ENCODE measurements at places on chromosomes 6 and 20. TPM values are rescaled to one million over a fixed set of nuclear protein-coding genes. Genes with fewer than 3 reads are reported as not detected.

- DNase-seq: no peak
Observed at GRCh38 chr6:99334526-99335127, 14.8 kb downstream of the FAXC start.

DNA sequence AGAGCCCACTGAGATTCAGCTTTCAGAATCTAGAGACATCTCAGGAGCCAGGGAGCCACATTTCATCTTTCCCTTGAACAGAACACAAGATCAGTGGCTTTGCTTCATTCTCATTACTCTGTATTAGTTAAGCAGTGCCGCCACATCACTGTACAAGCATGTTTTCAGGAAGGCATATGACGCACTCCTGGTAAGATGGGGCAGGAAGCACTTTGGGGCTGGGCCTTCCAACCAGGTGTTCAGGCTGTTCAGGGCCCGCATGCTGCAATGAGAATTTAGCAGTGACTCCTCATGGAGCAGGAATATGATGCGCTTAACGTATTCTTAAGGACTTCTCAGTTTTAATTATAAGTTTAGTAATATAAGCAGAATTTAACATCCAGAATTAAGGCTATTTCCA lies 29.7 kb upstream of the GNRH2 start:
- no peak for DNase-seq

- DNase-seq: no peak
Observed at GRCh38 chr20:47999166-47999565, 213.9 kb upstream of the SULF2 start.

DNA sequence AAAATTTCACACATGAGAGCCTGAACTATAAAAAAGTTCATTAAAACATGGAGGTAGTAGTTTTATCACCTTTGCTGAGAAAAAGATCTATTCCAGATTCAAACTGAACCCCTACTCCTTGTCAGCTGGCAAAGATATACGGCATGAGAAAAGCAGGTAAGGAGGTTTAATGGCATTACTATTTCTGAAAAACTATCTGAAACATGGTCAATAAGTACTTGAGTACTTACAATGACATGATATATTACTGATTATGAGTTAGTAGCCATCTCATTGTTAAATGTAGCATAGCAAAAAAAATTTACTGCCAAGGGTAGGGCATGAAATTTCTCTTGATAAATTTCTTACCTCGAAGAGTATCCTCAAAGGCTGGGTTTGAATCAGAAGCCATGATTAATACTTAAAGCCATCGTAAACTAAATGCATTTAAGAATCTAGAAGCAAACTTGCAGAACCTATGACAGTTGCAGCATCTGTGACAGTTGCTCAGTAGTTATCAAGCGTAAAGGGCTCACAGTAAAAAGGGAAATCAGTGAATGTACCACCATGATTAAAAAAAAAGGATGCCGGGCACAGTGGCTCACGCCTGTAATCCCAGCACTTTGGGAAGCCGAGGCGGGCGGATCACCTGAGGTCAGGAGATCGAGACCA lies 8.7 kb downstream of the SLC17A5 start:
- no peak for DNase-seq

DNA sequence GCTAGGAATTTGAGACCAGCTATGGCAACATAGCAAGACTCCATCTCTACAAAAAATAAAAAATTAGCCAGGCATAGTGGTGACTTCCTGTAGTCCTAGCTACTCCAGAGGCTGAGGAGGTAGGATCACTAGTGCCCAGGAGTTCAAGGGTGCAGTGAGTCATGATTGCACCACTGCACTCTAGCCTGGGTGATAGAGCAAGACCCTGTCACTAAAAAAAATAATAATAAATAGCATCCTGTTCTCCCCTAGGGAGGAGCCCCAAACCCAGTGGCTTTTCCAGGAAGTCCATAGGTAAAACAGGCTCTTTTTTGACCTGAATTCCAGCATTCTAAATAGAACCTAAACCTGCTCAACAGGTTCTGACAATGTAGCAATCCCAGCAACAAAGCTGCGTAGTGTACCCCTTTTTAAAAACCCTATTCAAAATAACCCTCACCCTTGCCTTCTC lies 192.0 kb downstream of the ALDH8A1 start:
- no peak for DNase-seq

- no peak for DNase-seq
Observed at GRCh38 chr6:68572525-68572924, 62.6 kb upstream of the ADGRB3 start.

GRCh38 chr6:163148451-163149278 lies 265.9 kb upstream of the QKI start:
- DNase-seq: no peak

DNA sequence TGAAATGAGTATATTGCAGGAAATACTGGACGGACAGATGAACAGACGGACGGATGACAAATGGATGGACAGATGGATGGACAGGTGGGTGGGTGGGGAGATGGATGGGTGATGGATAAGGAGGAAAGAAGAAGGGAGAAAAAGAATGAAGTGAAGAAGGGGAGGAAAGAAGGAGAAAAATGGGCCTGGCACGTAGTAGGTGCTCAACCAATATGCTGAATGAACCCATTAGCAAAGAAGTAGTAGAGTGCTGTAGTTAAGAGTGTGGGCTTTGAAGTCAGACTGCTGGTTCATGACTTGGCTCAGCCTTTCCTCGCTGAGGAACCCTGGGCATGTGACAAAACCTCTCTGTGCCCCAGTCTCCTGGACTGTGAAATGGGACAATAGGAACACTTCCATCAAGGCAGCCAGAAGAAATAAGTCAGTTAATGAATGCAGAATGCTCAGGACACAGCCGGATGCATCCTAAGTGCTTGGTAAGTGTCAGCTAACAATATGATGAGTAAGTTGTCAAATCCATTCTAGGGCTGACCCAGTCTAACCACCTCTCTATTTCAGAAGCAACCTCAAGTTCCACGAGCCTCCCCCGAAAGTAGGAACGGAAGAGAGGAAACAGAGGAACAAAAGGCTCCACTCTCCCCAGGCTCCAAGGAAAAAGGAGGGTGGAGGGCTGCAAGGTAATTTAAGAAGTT lies 37.9 kb downstream of the PREX1 start:
- no peak for DNase-seq

DNA sequence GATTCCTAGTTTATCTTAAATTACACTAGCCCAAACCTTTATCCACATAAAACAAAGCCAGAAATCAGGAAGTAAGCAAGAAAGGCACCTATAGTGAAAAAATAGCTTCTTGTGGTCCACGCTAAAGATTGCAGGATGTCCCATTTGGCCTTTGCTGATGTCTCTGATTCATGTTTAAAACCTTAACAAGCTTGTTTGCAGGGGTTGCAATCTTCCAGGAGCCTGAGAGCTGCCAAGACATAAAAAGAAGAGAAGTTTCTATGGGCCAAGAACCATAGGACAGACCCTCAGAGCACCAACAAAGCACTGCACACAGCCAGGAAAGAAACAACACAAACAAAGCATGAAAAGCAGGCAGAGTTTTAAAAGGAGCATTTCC lies 49.4 kb downstream of the ADAT2 start:
- DNase-seq: no peak

DNA sequence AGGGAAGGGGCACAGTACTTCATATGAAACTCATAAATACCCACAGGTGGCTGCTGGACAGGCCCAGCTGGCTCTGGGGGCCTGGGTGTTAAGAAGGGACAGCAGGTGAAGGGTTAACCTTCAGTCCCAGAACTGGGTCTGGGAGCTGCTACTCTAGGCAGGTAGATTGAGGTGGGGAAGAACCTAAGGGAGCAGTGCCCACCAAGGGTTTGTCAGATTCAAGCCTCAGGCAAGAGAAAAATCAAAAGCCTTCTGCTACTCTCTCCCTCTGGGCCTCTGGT lies 5.6 kb downstream of the RPL10A start:
- DNase-seq: no peak

- DNase-seq: no peak
Observed at GRCh38 chr6:152432758-152433157, 204.4 kb downstream of the SYNE1 start.

DNA sequence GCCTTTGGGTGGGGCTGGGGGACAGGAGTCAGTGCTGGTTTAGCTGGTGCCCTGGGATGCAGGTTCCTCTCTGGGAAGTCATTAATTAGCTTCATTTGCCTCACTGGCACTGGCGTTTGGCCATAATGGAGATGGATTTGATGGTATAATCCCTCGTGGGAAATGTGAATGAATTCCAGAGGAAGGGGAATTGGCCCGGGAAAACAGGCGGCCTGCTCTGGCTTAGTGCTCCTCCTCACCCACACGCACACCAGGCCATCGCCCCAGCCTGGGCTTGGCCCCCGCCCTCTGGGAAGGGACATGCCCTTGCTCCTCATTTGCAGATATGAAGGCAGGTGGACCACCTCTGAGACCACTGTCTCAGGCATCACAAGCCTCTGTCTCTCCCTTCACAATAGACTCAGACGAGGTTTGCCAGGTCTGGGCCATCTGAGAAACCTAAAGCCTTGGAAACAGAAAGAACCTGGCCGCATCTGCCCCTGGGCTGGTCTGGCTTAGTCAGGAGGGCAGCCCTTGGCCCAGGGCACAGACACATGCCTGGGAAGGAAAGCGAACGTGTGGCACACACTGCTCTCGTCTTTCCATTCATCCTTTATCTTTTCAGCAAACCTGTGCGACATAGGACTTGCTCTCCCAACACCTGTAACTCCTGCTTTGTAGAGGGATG lies 199.2 kb upstream of the CDH4 start:
- no peak for DNase-seq

DNA sequence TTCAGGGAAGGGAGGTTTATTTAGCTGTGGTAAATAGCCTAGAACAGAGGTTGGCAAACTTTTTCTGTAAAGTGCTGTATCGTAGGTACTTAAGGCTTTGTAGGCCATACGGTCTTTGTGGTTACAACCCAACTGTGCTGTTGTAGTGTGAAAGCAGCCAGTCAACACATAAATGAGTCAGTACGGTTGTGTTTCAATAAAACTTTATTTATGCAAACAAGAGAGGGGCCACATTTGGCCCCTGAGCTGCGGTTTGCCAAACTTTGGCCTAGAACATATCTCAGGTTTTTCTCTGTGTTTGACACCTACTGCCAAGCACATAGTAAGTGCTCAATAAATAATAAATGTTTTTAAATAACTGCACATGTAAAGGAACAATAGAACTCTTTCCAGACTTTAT lies 102.2 kb downstream of the RNF144B start:
- DNase-seq: no peak

- DNase-seq: peak; percentile 40
Observed at GRCh38 chr6:170075659-170076223, 215.1 kb downstream of the DLL1 start.

GRCh38 chr20:23235173-23236027 lies 115.2 kb upstream of the NXT1 start:
- DNase-seq: peak; percentile 62

- no peak for DNase-seq
Observed at GRCh38 chr6:38784506-38785235, 69.6 kb downstream of the DNAH8 start.

- DNase-seq: no peak
Observed at GRCh38 chr6:157741321-157741947, 81.6 kb upstream of the SNX9 start.

DNA sequence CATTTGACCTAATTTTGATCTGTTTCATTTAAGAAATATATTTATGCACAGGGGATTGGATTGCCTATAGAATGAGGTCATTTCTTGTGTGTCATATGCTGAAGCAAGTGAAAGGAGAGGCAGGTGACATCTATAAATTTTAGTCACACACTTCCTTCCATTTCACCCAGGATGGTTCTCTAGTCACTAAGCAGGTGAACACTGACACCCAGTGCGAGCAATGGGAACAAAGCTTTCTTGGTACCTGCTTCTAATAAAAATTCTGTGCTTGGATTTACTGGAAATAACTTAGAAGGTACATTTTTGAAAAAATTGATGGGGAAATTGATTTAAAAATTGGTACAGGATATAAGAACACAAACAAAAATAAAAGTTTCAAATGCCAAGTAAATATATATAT lies 66.9 kb upstream of the MC3R start:
- no peak for DNase-seq

GRCh38 chr20:62636446-62636845 lies 5.9 kb upstream of the SLCO4A1 start:
- no peak for DNase-seq

DNA sequence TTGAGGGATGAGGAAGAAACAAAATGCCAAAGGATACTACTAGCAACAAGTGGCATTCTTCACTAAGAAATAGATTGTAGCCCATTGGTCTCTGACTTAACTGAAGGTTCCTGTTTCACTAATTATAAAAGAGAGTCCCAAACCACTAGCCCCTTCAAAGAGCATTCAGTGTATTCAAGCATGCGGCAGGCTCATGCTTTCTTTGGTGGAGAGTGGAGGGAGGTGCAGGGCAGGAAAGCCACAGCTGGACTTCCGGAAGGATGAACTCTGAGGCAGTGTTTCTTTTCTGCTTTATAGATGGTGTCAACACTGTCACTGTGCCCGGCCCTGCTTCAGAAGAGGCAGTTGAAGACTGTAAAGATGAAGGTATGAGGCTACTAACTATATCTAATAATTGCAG lies 636.1 kb downstream of the KIF16B start:
- no peak for DNase-seq

DNA sequence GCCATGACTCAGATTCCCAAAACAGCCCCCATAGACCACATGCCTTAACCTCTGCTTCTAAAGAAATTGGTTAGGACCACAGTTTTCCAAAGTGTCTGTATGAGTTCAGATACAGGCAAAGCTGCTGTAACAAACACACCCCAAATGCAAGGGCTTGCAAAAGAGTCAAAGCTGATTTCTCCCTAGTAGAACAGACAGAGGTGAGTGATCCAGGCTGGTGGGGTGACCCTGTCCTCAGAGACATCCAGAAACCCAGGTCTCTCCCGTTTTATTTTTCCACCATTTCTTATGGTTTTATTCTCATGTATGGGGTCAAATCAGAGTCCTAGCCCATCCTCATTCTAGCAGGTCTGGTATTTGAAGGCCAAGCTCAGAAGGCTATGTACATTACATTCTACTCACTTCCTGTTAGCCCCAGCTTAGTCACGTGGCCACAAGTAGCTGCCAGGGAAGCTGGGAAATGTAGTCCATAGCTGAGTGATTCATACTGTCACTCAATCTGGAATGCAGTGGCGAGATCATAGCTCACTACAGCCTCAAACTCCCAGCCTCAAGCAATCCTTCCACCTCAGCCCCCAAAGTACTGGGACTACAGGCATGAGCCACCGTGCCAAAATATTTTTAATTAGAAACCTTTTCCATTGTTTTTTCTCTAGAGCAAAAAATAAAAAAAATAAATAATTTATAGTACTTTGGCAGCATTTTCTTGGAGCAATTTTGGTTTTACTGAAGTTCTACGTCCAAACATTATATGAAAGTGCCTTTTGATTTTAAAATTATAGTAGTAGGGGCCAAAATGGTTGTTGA lies 175.2 kb downstream of the ZMYND8 start:
- no peak for DNase-seq

- DNase-seq: no peak
Observed at GRCh38 chr20:44584162-44584561, 1.8 kb downstream of the PKIG start.

Gene RAMACL
- total RNA-seq: 7.8 TPM

Gene TNFRSF6B
- 19.8 TPM for total RNA-seq

Gene IGF2R
- 87.3 TPM for total RNA-seq

Gene IRAK1BP1
- total RNA-seq: 8.0 TPM

Gene TREM2
- 9.4 TPM for total RNA-seq

Gene MYO6
- total RNA-seq: 81.1 TPM

Gene PARD6B
- 27.0 TPM for total RNA-seq

Gene CAGE1
- not detected for total RNA-seq

Gene CALHM6
- total RNA-seq: 2.2 TPM

Gene TRIM38
- 20.2 TPM for total RNA-seq

Gene HSPA12B
- 9.7 TPM for total RNA-seq

Gene TAAR5
- total RNA-seq: not detected
